Right ventricle myocardium inferior (tissue), 1 donor: ENCODE measurements at places on chromosomes 7 and 10. TPM values are rescaled to one million over a fixed set of nuclear protein-coding genes. Genes with fewer than 3 reads are reported as not detected.

DNA sequence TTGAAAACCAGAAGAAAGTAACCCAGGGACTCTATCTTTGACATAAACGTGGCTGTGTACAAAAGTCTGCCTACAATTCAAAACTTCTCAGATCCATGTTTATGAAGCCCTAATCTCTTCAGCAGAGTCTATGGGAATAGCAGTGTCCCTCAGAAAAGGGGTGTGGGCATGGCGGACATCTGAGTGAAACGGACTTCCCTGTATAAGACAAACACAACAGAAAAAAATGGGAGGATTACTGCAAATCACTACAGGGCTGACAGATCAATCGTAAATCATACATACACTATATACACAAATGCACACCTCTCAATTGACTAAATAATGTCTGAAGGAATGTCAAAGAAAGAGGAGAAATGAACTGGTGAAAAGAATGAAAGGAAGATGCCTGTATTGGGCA is 114.0 kb downstream of the ATE1 start:
- DNase-seq = no peak

- no peak for DNase-seq
Observed at GRCh38 chr10:115944538-115944937, 328.5 kb downstream of the GFRA1 start.

DNA sequence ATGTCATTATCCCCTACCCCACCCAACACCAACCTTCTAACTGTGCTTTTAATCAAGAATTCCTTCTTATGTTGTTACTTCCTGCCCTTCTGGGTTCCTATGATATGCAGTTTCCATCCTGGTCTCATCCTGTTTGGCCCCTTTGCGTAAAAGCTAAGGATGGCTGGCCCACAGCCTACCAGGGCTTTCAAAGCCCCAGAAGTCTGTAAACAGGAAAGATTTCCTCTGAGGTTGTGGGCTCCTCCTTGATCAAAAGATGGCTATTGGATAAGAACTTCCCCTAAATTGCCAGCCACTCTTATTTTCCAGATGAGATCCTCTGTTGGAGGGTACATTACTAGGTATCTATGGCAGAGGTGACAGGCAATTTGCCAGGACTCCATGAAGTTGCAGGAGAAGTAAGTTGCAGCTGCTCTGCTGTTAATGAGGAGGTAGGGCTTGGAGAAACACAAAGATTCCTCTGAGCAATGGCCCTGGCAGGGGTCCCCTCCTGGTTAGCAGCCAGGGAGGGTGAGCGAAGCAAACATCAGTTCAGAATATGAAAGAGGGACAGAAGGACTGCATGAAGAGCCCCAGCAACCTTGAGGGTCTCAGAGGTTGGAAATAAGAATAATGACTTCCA is 32.1 kb downstream of the NRP1 start:
- DNase-seq = no peak

DNA sequence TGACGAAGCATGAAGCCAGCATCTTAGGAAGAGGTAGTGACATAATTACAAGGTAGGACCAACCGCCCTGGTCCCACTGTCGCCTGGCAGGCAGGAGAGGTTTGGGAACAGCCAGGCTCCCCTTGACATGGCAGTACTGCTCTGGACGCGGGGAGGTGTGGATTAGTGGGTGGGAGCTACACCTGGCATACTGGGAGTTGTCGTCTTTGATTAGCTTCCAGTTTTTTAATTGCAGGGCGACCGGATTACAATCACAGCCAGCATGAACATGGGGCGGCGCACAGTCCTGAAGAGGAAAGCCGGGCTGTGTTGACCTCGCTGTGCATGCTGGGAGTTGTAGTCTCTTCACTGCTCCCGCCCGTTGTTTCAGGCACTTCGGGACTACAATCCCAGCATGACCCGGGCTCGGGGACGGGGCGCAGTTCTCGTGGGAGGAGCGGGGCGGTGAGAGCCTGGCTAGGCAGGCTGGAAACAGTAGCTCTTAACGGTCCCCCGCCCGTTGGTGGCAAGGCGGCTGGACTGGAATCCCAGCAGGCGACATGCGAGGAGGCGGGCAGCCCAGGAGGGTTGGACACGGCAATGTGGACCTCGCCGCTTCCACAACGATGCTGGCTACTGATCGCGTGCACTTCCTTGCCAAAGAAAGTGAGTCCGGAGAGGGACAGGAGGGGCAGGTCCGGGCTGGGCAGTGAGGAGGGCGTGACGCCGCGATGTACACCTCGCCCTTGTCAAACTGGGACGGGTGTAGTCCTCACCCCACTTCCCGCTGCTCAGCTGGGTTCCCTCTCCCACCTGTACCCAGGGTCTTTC is 98.0 kb upstream of the ZNF722 start:
- peak; percentile 95 for DNase-seq

DNA sequence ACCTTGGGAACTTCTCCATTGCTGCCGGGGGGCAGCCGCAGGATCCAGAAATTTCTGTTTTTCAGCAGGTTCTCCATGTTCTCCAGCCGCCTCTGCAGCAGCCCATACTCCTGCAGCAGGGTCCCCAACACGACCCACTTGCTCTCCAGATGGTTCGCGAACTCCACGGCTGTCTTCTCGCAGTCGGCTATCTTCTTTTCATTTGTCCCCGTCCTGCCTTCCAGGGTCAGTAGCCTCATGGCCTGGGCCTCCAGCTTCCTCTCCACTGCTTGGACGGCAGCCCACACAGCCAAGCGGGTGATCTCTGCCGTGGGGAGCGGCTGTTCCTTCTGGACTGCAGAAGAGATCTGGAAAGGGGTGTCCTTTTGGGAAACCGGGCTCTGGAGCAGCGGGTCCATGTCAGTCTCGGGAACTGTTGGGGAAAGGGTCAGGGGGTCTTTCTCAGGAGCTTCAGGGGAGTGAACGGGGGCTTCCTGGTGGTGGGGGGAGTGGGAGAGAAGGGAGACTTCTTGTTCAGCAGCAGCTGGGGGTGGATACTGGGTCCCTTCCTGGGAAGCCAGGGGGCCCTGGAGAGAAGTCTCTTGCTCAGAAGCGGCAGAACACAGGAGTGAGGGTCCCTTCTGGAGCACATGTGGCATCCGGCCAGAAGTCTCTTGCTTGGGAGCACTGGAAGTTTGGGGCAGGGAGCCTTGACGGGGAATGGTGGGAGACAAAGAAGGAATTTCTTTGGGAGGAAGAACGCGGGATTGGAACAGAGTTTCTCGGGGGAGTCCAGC is 5.5 kb downstream of the ZNF777 start:
- peak; percentile 63 for DNase-seq

DNA sequence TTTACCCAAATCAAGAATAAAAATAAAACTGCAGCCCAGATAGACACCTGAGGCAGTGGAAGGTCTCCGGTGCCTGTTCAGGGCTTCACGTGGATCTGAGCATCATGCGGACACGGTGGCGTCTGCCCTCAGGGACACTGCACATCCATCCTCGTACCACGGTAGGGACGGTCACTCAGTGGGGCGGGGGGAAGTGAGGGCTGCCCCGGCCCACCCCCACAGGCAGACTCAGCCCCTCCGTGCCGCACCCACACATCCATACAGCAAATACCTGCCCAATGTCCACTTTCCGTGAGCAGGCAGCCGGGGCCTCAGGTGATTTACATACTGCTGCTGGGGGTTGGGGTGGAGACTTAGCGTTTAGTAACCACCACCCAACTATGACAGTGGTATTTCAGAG is 207.8 kb downstream of the DIP2C start:
- no peak for DNase-seq

- DNase-seq = no peak
Observed at GRCh38 chr7:131305152-131305551, 22.5 kb upstream of the MKLN1 start.

DNA sequence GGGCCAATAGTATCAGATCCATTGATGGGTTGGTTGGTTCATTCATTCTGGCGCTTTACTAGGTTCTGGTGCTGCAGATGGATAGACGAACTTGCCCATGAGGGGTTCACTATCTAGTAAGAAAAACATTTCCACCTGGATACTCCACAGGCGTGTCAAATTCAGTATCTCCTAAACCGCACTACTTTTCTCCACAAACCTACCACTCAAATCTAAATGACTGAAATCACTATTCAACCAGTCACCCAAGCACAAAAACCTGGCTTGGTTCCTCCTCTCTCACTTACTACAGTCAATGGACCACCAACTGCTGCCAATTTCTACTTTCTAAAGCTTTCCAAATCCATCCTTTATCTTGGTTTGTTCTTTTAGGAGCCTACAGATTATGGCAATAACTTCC is 572 bp downstream of the AGK start:
- no peak for DNase-seq

DNA sequence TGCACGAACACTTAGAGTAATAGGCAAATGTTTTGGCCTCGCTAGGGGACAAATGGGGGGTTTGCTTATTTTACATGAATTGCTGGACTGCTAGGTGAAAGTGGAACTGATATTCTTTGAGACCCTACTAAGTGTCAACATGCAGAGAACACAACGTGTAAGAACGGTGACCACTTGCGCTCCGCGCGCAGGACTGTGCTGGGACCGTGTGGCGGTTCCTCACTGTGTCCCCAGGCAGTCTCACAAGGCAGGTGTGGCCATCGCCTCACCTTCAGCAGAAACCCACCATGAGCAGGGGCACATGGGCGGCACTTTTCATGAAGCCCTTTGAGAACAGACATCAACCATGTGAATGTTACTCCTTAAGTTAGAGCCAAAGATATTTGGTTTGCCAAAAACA is 27.2 kb downstream of the PTPRN2 start:
- no peak for DNase-seq

- no peak for DNase-seq
Observed at GRCh38 chr10:88270061-88270808, 312.9 kb downstream of the RNLS start.

- DNase-seq = peak; percentile 40
Observed at GRCh38 chr10:43206391-43207235, 60.3 kb downstream of the RASGEF1A start.

GRCh38 chr10:7506571-7506970 is 95.7 kb upstream of the SFMBT2 start:
- no peak for DNase-seq

- no peak for DNase-seq
Observed at GRCh38 chr7:88666626-88667025, 92.9 kb upstream of the ZNF804B start.

- DNase-seq = no peak
Observed at GRCh38 chr7:152011860-152012259, 13.6 kb upstream of the GALNT11 start.

Gene ATG9B
- not detected for total RNA-seq

Gene TAC1
- not detected for total RNA-seq

Gene ASAH2
- 2.0 TPM for total RNA-seq

Gene CDH23
- total RNA-seq = 4.8 TPM
